CD4-positive, CD25-positive, alpha-beta regulatory T cell (primary cell): ENCODE measurements at places on chromosomes 16 and 17. TPM values are rescaled to one million over a fixed set of nuclear protein-coding genes. Genes with fewer than 3 reads are reported as not detected.

Gene ITGAX
- polyA plus RNA-seq = not detected

DNA sequence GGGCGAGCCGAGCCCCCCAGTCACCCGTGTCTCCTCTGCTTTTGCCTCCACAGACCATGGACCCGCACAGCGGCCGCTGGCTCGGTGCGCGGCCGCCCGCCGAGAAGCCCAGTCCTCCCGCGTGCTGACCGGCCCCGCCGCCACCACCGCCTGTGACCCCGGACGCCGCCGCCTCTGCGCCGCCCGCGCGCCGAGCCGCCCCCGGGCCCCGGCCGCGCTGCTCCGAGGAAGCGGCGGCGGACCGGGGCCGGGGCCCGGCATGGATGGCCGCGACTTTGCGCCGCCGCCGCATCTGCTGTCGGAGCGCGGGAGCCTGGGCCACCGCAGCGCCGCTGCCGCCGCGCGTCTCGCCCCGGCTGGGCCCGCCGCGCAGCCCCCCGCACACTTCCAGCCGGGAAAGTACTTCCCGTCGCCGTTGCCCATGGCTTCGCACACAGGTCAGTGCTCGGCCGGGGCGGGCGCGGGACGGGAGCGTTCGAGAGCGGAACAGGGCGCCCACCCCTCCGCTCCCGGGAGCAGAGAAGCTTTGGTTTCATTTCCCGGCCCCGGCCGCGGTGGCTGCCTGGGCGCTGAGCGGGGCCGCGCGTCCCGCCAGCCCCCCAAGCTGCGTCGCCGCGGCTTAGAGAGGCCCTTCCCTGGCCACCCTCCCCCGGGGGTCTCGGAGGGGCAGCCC is 4.4 kb downstream of the BAHCC1 start:
- DNase-seq = no peak

GRCh38 chr17:17763136-17763535 is 73.7 kb downstream of the SREBF1 start:
- DNase-seq = no peak

Gene NDUFB10
- 192 TPM for polyA plus RNA-seq

Gene CDYL2
- 1.6 TPM for polyA plus RNA-seq

- DNase-seq = peak; percentile 0
Observed at GRCh38 chr17:58318065-58318481, 10.5 kb downstream of the TSPOAP1 start.

GRCh38 chr17:411421-412120 is 59.0 kb upstream of the RPH3AL start:
- DNase-seq = no peak

Gene RDM1
- not detected for polyA plus RNA-seq

Gene PSMD12
- polyA plus RNA-seq = 38.9 TPM

- no peak for DNase-seq
Observed at GRCh38 chr16:27822996-27823395, 240.5 kb downstream of the GSG1L start.

Gene GNAO1
- not detected for polyA plus RNA-seq

Gene ELMO3
- not detected for polyA plus RNA-seq

DNA sequence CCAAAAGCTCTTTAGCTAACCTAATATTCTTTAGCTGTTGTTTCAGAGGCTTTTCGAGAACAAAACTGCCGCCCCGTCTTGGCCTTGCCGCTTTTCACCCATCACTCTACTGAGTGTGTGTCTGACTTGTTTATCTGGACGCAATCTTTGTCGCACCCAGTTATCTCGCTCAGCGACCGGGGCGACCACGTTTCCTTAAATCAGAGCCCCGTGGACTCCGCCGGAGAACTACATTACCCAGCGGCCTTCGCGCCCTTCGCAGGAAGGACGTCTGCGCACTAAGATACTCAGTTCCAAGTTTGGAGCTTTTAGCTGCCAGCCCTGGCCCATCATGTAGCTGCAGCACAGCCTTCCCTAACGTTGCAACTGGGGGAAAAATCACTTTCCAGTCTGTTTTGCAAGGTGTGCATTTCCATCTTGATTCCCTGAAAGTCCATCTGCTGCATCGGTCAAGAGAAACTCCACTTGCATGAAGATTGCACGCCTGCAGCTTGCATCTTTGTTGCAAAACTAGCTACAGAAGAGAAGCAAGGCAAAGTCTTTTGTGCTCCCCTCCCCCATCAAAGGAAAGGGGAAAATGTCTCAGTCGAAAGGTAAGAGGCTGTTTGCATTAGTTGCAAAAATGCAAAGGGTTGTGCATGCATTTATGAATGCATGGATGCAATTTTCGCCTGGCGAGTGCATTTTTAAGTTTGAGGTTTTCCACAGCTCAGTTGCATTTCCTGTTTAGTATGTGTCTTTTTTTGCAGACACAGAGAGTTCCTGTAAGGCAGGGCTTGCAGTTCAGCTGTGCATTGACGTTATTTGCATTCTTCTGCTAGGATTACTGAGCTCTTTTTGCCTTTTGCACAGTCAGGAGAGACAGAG is at the start of gene MAP2K6:
Gene MAP2K6, plus strand, starts transcription at position 290 of the 867 bp plus-strand sequence. Its CDS starts 288 bp downstream, at position 578.
- DNase-seq = peak; percentile 88

DNA sequence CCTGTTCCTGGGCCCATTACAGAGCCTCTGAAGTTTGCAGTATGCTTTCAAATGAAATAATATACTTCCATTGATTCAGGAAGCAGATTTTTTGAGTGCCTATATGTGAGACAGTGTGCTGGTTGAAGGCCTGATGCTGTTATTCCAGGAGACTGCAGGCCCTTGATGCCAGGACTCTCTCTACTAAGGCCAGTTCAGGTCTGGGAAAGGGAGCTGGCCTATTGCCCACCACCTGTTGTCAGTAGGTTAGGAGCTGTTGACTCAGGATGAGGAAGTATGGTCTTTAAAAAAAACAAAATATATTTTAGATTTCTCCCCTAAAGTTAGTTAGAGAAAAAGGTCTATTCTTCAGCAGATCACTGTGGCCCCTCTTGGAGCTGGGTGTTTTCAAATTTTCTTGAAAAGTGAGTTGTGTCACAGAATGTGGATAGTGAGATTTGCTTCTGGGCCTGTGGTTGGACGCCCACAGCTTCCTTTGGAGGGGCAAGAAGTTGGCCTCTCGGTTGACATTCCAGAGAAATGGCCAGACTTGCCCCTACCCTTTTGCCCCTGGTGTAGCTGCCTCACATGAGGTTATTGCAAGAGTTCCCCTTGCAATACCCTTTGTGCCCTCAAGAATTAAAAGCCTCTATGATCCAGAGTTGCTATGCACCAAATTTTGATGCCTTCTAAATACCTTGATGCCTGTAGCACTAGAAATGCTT is 7.9 kb downstream of the ESRP2 start:
- no peak for DNase-seq

DNA sequence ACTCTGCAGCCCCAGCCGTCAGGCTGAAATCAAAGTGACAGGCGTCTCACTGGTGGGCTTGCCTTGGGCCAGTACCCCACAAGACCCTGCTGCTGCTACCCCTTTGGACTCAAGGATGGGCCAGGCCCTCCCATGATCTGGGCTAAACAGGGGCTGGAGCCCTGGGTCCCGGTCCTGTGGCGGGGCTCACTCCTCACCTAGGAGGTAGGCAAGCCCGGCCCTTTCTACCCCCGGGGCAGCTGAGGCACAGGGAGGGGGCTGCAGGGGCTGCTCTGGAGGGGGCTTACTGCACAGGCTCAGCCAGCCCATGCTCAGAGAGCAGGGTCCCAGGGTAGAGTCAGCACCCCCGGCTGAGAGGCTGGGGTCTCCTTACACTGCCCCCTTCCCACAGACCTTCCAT is 23.6 kb downstream of the KATNB1 start:
- no peak for DNase-seq

DNA sequence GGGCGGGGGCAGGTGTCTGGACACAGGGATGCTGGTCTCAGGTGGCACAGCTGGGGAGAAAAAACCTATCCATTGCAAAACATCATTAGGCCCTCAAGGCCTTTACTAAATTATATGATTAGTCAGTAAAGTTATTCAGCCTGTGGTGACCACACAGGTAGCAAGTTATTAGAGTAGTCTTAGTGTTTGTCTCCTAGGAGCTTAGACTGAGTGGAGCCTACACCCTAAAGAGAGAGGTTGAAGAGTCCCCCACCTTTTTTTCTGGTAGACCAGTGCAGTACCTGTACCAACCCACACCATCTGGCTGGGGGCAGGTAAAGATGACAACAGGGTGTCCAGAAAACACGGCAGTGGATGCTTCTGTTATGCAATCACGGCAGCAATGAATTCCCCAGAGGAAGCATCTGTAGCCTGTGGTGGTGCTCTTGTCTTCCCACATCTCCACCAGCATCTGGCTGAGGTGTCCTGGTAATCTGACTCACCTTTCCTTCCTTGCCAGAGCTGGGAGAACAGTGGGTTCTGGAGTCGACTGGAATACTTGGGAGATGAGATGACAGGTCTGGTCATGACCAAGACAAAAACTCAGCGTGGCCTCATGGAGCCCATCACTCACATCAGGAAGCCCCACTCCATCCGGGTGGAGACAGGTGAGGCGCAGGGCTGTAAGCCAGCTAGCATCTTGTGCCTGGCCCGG is 11.0 kb downstream of the MYCBPAP start:
- DNase-seq = no peak

Gene KRTAP4-9
- not detected for polyA plus RNA-seq

- no peak for DNase-seq
Observed at GRCh38 chr17:61587807-61588660, 3.0 kb downstream of the NACA2 start.

DNA sequence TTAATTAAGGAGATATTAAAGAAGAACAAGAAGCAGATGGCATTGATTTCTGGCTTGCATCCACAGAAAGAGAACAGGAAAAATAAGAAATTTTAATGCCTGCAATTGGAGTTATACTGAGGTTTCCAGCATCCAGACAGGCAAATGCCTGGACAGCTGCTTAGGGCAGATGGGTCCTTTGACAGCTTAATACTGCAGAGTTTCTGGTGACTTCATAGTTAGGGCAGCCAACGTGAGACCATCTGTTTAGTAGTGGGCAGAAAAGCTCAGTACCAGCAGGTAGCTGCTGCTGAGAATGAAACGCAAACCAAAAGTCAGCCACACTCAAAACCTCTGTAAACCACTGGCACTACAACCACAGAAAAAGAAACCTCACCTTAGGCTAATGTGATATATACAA is 109.8 kb downstream of the CDK5R1 start:
- no peak for DNase-seq

Gene TLCD2
- 0.17 TPM for polyA plus RNA-seq

DNA sequence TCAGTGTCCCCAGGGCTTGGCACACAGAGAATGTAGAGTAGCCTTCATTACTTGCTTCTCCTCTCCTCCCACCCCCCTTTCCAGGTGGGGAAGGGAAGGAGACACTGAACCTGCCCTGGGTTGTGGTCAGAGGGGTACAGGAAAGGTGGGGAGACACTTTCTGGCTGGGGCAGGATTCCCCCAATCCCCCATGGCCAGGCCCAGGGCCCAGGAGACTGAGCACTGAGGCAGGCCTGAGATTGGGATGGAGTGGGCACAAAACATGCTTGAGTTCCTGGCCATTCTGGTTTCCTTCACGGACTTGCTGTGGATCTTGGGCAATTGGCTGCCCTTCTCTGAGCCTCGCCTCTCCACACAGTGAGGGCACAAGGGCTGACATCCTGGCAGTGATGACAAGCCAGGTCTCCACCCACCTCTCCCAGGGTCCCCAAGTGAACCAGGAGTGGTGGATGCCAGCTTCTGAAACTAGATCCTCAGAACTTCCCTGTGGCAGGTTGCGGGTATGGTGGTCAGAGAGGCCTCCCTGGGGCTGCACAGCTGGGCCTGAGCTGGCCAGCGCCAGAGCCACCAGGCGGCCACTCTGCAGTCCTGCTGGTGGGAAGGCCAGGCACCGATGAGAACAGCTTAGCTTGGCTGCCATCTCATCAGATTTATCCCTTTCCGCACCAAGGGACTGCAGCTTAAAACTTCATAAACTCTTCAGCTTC is 9.3 kb downstream of the ZNF629 start:
- no peak for DNase-seq

DNA sequence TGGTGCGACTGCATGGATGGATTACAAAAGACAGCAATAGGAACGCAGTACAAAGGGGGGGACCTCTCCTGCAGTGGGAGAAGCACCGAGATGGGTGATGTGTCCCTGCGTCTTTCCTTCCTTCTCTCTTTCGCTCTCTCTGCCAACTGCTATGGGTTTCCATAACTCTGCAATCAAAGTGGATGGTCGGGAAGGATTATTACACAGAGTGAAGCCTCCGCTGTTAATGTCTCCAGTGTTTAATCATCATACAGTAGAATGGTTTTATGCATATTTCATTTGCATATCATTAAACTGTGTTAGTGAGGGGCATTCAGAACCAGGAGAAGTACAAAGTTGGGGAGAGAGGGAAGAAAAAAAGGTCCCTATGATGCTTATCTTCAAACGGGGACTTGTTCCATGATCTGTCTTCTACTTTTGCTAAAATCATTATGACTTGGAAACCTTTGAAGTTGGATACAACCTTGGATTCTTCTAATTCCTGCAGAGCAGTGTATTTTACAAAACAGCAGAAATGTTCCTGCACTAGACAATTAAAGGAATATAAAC is 255.9 kb upstream of the PMFBP1 start:
- no peak for DNase-seq

DNA sequence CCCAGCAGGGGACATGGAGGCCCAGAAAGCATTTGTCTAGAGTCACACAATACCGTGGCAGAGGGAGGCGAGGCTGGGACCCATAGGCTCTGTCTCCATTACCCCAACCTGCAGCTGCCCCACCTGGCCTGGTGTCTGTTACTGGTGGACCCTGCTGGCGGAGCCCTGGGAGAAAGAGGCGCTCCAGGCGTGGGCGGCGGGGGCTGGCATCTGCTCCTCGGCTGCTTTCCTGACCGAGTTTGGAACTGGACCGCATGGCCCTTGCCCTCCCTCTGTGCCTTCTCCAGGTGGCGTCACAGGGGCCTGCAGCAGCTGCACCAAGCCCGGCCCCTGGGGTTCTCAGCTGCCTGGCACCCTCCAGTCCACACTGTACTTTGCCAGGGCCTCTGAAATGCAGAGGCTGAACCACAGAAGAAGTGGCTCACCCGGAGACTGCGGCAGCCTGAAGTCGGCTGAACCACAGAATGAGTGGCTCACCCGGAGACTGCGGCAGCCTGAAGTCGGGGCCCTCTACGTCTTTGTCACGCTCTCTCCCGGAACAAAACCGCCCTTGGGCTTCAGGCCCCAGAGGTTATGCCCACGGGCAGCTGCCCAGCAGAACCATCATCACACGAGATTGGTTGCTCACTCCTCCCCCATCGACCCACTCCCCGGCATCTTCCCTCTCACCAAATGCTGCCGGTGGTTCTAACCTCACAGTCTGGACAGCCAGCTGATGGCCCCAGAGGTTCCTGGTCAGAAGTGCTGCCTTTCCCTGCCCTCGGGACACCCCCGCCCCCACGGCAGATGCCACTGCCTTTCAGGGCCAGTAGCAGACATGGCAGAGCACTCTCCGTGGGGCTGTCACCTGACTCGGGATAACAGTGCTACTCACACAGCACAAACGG is 20.2 kb downstream of the CBFA2T3 start:
- DNase-seq = no peak

Gene PHKB
- 33.1 TPM for polyA plus RNA-seq

DNA sequence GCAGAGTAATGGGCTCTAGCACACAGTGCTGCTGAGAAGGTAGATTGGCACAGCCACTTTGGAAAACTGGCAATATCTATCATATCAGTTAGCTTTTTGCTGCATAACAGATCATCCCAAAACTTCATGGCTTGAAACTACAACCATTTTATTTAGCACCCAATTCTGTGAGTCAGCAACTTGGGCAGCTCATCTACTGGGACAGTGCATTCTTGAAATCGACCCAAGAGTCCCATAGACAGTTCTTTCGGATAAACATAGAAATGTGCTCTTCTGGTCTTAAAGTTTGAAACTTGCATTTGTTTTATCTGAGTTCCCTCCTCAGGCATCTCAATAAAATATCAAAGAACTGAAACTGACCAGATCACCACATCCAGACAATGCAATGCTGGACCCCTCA is 76.7 kb downstream of the CEP112 start:
- DNase-seq = no peak
